ENCODE measurements at places on chromosomes 12 and 14.

DNA sequence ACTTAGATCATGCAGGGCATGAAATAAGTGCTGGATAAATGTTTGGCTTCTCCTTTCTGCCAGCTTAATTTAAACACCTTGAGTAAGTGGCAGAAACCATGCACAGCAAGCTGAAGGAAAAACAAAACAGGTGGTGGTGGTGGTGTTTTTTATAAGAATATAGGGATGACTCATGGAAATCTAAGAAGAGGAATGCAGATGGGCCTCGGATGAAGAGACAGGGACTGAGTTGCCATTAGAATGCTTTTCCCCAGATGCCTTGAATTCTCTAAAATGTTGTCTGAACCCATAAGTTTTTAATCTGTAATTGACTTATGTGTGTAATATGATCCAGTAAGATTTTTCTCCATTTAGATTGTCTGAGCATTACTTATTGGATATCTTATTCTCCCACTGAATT is 93.1 kb upstream of the ZDHHC17 start:
- no peak for DNase-seq

DNA sequence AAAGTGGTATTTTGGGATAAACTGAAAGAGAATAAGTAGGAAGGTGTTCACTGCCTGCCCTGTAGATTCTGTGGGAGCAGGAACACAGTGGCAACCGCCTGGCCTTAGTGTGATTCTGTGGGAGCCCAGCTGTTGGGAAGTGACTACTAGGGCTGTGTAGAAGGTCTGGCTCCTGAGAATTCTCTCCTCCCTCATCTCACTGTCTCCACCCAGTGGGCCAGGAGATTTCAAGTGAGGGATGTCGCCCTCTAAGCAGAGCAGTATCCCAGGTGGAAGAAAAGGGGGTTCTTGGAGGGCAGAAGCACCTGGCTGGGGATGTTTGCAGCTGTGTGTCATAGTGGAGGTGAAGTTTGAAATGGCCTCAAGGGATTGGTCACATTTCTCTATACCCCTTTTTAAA is 113.7 kb downstream of the TBC1D30 start:
- DNase-seq: no peak

DNA sequence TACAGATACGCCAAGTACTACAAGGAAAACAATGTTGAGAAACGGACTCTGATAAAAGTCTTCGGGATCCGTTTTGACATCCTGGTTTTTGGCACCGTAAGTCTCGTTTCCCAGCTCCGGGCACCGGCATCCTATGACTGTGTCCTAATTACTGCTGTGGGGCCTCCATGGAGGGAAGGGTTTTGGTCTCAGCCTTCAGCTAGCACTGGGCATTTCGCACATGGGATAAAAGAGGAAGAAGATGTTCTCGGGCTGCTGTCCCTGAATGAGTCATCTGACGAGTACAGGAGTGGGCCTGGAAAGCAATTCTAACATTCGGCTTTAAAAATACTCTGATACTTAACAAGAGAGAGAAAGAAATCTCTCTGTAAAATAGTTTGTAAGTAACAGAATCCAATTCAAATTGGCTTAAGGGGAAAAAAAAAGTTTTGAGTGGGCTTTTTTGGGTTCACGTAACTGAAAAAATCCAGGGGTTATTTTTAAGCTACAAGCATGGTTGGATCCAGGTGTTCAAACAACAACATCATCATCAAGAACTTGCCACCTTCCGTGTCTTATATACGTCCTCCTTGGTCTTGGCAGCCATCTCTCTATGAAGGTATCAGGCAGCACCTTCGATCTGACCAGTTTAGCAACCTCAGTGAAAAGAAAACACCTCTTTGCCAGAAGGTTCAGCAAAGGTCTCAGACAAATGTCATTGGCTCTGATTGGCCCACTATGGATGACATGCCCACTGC is 34.4 kb upstream of the P2RX4 start:
- no peak for DNase-seq

GRCh38 chr12:6459004-6459337 is 7.1 kb downstream of the TAPBPL start:
- no peak for DNase-seq

DNA sequence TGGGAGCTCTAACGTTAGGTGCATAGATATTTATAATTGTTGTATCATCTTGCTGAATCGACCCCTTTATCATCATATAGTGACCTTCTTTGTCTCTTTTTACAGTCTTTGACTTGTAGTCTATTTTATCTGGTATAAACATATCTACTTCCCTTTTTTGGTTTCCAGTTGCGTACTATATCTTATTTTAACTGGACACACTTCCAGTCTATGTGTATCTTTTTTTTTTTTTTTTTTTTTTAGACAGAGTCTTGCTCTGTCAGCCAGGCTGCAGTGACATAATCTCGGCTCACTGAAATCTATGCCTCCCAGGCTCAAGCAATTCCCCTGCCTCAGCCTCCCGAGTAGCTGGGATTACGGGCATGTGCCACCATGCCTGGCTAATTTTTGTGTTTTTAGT is 41.9 kb upstream of the ZFP36L1 start:
- no peak for DNase-seq

DNA sequence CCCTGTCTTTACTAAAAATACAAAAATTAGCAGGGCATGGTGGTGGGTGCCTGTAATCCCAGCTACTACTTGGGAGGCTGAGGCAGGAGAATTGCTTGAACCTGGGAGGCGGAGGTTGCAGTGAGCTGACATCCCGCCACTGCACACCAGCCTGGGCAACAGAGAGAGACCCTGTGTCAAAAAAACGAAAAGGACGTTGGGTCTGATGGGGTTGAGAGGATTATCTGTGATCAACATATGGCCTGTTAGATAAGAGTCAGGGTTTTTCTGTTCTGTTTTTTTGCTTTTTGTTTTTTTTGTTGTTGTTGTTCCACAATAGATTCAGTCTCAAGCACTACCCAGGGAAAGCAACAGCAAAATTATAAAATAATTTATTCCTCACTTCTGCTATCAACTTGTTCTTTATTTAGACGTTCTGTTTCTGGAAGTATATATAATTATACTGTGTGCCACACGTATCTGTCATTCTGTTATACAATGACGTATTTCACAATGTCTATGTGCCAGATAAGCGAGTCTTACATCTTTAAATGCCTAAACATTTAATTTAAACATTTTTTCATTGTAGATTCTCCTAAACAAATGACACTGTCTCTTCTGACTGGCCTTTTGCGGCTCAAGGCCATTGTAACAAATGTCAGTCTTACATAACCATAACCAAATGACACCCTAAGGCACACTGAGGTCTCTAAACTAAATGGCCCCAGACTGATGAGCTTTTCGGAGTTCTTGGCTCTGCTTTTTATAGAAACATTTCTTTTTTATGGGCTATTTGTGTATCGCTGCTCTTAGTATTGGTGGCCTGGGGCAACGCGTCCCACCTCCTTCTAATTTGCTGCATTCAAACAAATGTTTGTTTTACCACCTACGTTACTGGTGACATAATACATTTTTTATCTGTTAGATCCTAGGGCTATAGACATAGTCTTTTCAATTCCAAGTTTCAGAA is 7.2 kb upstream of the P2RX4 start:
- DNase-seq: no peak

DNA sequence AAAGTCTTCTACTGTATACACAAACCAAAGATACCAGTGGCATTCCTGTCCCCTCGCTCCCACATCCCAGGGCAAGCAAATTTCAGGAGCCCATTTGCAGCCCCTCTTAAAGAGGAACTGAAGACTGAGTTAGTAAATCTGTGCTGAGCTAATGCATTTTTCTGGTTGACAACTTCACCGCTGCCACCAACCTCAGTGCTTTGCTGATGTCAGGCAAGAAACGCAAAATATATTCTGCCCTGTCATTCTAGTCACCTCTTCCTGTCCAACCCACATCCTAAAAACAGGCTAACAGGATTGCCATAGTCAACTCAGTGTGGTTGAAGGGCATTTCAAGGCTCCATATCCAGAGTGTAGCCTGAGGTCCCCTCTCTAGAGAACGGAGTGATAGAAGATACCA is 59.4 kb upstream of the FICD start:
- DNase-seq: no peak

DNA sequence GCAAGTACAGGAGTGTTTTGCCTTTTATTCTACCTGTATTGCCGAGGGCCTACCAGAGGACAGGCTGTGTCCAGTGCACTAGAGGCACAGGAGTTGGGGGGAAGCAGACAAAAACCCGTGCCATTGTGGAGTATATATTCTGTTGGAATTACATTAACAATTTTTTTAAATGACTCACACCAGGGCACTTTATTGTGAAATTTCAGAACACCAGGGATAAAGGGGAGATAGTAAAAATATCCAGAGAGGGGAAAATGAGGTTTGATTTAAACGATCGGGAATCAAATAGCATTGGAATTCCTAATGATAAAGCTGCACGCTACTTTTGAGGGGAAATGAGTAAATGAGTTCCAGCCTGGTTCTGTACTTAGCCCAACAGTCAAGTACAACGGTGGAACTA is 123.2 kb downstream of the PELI2 start:
- DNase-seq: no peak

DNA sequence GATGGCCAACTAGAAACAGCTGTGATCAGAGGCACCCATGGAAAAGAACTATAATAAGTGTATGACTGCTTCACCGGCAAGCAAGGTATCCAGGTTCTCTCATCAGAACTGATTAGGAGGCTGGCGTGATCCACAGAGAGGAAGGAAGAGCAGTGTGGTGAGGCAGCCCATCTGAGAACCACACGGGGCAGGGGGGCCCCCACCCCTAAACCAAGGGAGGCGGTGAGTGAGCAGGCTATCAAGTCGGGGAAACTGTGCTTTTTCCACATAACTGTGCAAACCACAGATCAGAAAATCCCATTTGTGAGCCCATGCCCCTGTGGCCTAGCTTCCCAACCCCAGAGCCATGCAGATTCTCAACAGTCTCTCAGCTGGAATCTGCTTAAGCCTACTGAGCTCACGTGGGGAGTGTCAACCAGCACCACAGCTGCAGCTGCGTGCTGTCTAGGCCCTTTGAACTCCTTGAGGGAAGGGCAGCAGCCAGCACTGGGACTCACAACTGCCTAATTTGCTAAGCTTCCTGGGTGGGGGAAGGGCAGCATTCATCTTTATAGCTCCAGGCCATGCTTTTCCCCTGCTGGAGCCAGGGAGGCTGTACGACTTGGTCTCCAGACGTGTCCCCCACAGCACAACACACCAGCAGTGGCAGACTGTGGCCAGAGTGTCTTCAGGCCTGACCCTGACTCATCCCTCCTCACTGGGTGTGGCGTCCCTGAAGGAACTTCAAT is 444.4 kb upstream of the ATP2B1 start:
- DNase-seq: no peak

GRCh38 chr12:52532636-52533035 is 12.4 kb upstream of the KRT5 start:
- DNase-seq: no peak

GRCh38 chr14:75143761-75144527 is 17.1 kb upstream of the NEK9 start:
- DNase-seq: no peak

DNA sequence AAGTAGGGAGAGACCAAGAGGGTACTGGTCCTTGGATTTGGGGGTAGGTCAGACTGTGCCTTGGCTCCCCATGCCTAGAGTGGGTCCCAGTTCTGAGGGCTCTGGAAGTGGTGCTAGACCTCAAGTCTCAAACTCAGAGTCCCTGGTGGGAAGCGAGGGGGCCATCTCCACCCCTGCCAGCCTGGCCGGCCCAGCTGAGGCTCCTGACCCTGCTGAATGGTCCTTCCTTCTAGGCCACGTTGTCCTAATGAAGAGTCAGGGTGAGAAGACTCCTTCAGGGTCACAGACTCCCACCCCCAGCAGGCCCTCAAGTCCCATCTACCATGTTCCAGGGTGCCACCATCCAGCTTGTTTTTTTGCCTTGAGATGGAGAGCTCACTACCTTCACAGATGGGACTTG is 12.9 kb downstream of the SERPINA6 start:
- DNase-seq: no peak

DNA sequence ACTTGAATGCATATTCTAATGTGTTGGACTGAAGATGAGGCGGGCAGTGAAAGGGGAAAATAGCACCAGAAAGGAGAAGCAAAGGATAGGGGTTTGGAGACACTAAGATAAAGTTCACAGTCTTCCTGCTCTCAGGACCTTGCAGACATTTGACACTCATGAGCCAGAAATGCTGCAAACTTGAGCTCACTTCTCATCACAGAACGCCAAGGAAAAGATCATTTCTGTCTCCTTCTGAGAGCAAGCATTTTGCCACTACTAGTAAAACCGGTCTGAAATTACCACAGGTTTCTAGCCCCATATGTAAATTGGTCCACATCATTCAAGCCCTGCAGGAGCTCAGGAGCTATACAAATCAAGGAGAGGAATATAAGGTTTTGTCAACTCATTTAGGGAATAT is 44.6 kb upstream of the ANO2 start:
- no peak for DNase-seq

DNA sequence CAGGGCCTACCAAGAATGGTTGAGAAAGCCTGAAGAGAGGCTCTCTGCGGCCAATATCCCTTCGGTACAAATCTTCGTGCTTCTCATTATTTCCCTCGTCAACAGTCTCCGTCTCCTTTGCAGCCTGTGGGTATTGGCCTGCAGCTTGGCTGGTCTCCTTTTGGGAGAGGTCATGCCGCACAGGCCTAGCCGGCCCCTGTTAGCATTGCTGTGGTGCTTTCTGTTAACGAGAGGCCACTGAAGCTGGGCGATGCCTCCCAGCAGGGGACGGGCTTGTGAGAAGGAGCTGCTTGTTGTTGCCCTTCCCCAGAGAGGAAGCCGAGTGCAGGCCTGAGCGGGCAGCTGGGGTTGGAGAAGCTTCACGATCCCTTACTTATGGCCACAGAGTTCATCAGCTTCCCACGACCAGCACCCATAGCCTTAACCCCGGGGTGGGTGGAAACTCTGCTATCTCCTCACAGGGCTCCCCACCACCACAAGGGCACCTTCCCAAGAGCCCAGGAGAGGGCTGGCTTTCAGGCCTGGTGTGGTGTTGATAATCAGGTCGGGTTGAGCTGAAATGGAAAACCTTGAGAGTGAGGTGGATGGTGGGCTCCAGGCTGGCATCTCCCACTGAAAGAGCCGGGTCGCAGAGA is 228.6 kb downstream of the ZFP36L1 start:
- no peak for DNase-seq

DNA sequence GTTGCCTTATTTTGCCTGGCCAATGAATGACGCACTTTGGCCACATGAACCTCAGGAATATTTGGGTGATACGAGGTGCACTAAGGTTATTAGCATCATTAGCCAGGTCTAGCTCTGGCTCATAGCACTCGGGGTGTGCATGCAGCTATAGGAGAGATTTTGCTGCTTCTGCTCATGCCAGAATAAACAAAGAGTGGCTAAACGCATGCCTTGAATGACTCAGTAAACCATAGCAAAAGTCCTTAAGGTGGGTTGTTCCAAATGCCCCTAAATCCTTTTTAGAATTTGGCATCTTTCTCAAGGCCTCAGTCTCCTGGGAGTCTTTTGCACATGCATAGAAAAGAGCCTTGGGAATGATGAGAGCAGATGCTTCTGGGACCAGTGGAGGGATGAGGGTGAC is 343.7 kb upstream of the FKBP4 start:
- no peak for DNase-seq

- no peak for DNase-seq
Measured at GRCh38 chr14:54209511-54210250, 187.1 kb upstream of the CDKN3 start.

- no peak for DNase-seq
Measured at GRCh38 chr14:38828183-38828827, 274.7 kb downstream of the SEC23A start.

- no peak for DNase-seq
Measured at GRCh38 chr12:112980491-112981158, 2.3 kb downstream of the OAS2 start.

Measured in NCI-H1436 treated with DMSO at 0.1 percent for 48 hours (cell line).